ENCODE measurements at places on chromosomes 1 and 21.

GRCh38 chr1:53862507-53862906 is 24.4 kb upstream of the NDC1 start:
- DNase-seq = no peak

DNA sequence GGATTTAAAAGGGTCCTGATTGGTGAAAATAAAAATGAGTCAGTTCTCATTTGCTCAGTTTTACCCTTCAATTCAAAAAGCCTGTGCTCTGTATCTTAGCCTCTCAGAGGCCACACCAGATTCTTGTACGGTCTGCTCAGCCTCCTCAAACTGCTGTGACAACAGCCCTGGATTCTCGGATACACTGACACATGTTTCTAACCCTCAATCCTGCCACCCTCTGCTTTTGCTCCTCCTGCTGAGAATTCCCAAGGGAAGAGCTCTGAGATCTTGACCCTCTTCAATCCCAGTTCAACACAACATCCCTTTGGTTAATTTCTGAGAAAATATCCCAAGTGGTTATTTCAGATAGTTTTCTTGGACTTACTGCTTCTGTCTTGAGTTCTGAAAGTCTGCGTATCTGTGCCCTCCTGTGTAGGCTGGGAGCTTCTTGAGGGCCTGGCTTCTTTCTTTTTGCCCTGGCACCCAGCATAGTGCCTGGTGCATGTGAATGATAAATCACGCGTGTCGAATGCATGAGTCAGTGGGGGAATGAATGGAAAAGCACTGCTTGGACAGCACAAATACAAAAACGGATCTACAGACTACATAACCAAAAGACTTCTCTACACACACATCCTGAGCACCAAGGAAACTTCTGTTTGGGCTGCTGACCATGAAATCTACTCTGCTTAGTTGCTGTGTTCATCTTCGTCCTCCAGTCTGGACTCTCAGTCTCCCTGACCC is 24.5 kb downstream of the IRF2BP2 start:
- no peak for DNase-seq

GRCh38 chr1:35192853-35193664 is at the start of gene SFPQ:
TSS of gene SFPQ (minus strand) at chr1:35193145. CDS start at chr1:35193049, 96 bp downstream.
- DNase-seq = peak; percentile 100

DNA sequence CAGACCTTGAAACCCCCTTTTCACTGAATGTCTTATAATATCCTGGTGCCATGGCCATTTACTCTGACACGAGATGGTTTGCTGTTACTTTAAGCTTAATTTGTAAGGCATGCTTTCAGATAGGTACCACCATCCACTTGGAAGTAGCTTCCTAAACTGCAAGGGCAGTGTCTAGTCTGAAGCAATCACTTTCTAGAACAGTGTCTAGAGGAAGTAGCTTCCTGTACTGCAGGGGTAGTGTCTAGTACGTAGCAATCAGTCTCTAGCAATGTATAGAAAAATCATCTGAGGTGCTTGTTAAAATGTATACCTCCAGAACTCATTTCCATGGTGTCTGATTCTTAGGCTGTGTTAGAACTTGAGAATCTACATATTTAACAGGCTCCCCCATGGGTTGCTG is 42.5 kb downstream of the ZBTB40 start:
- DNase-seq = no peak

- DNase-seq = no peak
Observed at GRCh38 chr1:5681654-5682053, 310.6 kb downstream of the NPHP4 start.

DNA sequence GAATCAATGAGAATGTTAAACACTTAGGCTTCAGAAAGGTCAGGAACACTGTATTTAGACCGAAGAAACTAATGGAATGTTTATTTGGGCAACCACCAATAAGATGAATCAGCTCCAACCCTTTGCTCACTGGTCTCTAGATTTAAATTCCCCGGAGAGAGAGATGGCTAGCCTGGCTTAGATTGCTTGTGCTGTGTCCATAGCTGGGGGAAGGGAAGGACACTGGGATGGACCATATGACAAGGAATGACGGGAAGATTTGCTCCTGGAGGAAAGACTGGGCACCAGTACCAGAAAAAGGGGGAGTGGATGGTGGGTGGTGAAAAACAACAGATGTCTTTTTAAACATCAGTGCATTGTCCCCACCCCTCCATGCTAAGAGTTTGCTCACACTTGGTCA is 426.6 kb downstream of the DUSP10 start:
- DNase-seq = peak; percentile 62

GRCh38 chr1:169312084-169312954 is 55.3 kb downstream of the NME7 start:
- peak; percentile 95 for DNase-seq

GRCh38 chr1:61273167-61273705 is 190.9 kb downstream of the NFIA start:
- DNase-seq = no peak

DNA sequence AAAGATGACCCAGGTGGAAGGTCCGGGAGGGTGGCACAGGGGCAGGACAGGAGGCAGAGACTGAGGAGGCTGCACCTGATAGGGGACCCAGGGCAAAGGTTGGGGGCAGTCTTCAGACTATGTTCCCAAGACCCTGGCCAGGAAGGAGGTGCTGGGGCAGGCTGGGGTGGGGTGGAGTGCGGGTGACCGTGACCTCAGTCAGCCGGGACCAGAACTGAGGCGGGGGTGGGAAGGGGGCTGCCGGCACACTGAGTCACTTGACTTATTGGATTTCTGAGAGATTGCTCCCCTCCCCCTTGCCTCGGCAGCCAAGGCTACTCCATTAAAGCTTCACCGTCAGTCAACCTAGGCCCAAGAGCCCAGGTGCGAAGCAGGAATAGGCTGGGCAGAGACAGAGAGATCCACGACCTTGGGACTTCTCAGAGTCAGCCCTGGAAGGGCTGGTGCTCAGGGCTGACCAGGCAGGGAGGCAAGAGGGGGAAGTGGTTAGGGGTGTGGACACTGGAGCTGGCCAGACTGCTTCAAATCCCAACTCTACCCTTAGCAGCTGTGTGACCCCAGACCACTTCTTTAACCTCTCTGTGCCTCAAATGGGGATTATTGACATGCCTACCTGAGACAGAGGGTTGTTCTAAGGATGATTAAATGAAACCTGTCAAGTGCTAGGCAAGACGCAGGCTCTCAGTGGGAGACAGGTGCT is 47.9 kb upstream of the LAPTM5 start:
- no peak for DNase-seq

DNA sequence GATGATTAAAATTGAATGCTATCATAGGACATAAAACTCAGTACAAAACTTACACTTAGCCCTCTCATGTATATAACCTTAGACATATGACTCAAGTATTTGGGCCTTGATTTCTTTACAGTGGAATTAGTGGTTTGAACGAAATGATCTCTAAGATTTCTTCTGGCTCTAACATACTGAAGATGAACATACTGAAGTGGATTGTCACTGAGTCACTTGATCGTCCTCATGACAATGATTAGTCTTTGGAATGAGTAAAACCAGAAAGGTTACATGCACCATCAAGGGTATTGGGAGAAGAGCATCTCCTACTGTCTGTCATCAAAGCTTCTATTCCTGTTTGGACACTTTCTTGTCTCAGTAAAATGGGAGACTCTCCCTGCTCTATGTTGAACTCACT is 17.4 kb downstream of the FMN2 start:
- no peak for DNase-seq

DNA sequence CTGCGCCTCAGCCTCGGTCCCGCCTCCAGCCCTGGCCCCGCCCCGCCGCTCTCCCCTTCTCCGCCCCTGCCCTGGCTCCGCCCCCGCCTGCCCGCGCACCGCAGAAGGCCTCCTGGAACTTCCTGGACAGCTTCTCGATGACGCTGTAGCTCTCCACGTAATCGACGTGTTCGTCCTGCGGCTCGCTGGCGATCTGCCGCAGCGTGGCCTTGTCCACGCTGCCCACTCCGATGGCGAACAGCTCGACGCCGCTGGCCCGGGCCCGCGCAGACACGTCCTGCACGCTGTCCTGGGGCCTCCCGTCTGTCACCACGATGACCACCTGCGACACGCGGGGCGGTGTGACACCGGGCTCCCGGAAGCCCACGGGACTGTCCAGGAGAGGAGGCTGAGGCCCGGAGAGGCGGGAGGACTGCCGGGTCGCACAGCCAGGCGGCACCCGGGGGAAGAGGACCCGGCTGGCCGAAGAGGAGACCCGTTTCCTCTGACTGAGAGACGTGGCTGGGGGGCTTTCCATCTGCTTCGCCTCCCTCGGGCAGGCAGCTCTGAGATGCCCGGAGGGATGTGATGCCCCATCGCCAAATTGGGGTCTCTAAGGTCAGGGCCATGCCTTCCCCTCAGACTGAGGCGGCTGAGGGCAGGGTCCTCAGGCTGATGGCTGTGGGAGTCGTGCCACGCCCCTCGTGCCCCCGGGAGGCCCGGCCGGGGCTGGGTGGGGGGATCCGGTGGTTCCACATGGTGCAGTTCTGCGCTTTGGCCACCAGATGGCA is 4.6 kb downstream of the MATN1 start:
- peak; percentile 99 for DNase-seq

GRCh38 chr1:59892841-59893811 is 33.4 kb downstream of the CYP2J2 start:
- DNase-seq = no peak

GRCh38 chr1:227440182-227440581 is 121.9 kb upstream of the CDC42BPA start:
- DNase-seq = no peak
